Stimulated activated CD4-positive, alpha-beta T cell treated with anti-CD3 and anti-CD28 coated beads, Interleukin-1b, Interleukin-23, amount 100 ng/mL, for 1 hour (primary cell): ENCODE measurements at places on chromosomes 12 and 14.

DNA sequence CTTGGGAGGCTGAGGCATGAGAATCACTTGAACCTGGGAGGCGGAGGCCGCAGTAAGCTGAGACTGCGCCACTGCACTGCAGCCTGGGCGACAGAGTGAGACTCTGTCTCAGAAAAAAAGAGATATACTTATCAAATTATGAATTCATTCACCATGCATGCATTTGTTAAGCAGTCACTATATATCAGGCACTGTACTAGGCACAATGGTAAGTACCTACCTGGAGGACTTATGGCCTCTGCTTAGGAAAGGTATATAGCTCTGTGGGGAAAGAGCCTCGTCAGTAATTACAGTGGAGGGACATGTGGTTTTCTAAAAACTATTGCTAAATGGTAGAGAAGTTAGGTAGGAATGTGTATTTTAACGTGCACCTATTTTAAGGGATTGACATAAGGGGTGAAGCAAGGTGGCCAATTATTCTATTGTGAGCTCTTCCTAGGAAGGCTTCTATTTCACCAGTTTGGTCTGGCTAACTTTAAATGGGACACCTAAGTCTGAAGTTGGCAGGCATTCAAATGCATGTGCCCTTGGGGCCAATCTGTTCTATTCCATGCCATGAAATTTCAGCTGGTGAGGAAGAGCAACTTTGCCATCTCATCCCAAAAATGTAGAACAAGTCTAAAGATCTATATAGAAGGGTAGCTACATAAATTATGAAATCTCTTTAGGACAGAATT lies 15.0 kb downstream of the TCP11L2 start:
- DNase-seq = no peak

- no peak for DNase-seq
Observed at GRCh38 chr14:90758959-90759358, 57.3 kb downstream of the TTC7B start.

DNA sequence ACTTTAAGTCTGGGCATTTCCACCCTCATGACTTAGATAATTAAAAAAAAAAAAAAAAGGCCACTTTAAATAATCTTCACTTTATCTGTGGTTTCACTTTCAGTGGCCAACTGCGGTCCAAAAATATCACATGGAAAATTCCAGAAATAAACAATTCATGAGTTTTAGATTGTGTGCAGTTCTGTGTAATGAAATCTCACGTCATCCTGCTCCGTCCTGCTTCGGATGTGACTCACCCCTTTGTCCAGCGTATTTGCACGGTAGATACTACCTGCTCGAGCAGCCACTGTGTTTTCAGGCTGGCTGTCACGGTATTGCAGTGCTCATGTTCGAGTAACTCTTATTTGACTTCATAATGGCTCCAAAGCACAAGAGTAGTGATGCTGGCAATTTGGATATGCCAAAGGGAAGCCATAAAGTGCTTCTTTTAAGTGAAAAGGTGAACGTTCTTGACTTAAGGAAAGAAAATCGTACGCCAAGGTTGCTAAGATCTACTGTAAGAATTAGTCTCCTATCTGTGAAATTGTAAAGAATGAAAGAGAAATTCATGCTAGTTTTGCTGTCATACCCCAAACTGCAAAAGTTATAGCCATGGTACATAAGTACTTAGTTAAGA lies 2.4 kb downstream of the E2F7 start:
- DNase-seq = no peak

DNA sequence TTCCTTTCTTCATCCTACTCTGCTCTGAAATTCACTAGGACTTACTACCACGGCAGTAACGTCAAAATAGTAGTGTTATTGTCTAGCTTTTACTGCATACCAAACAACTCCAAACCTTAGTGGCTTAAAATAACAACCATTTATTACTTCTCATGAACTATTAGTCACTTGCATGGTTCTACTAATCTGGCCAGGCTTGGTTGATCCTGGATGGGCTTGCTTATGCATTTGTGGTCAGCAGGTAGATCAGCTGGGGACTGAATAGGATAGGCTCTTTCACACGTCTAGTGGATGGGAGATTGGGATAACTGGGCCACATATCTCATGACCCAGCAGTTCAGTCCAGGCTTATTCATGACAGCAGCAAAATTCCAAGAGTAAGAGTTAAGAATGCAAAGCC lies 9.4 kb upstream of the SLC35F4 start:
- DNase-seq = no peak

DNA sequence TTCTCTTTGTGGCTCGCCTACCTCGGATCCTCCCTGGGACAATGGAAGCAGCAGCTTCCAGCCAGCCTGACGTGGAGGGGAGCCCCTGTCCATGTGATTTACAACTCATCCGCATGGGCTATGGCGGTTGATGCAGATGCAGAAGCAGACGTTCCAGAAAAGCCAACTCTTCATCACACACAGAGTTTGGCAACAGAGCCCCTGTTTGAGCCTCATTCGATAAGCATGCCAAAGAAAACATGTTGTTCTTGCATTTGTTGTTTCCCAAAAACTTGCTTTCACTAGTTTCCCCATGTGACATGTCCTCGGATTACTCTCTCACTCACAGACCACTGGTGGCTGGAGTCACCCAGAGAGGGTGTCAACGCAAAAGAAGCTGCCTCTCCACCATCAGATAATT lies 16.4 kb upstream of the TC2N start:
- no peak for DNase-seq
